ENCODE measurements at places on chromosomes 12 and 14. TPM values are rescaled to one million over a fixed set of nuclear protein-coding genes. Genes with fewer than 3 reads are reported as not detected.

Gene DHRS2
- total RNA-seq, result 5.5 TPM

Gene NGB
- total RNA-seq, result not detected

Gene TMPRSS12
- not detected for total RNA-seq

Gene NOXRED1
- total RNA-seq, result not detected

Gene ADAM20
- not detected for total RNA-seq

Gene GPRC5D
- not detected for total RNA-seq

Gene PIWIL1
- total RNA-seq, result not detected

Gene SYNE3
- 15.9 TPM for total RNA-seq

Gene C14orf93
- 5.7 TPM for total RNA-seq

Gene FSCB
- total RNA-seq, result not detected

Gene SDS
- total RNA-seq, result not detected

Gene UNC79
- total RNA-seq, result 0.16 TPM

Gene GPD1
- total RNA-seq, result not detected

Gene ETFBKMT
- 3.2 TPM for total RNA-seq

Gene TRPV4
- 1.1 TPM for total RNA-seq

Gene WSCD2
- not detected for total RNA-seq

Gene EIF2S3B
- 0.49 TPM for total RNA-seq

Gene AHNAK2
- total RNA-seq, result 28.5 TPM

Gene AKAP3
- 0.18 TPM for total RNA-seq

Gene PKP2
- 17.2 TPM for total RNA-seq

Gene PSMD9
- total RNA-seq, result 107 TPM

Gene GALNT16
- total RNA-seq, result 1.4 TPM

Gene CLEC6A
- not detected for total RNA-seq

Gene TSHR
- total RNA-seq, result not detected

Gene CBLN3
- 3.4 TPM for total RNA-seq
